ENCODE measurements at places on chromosomes 4 and X. TPM values are rescaled to one million over a fixed set of nuclear protein-coding genes. Genes with fewer than 3 reads are reported as not detected.

DNA sequence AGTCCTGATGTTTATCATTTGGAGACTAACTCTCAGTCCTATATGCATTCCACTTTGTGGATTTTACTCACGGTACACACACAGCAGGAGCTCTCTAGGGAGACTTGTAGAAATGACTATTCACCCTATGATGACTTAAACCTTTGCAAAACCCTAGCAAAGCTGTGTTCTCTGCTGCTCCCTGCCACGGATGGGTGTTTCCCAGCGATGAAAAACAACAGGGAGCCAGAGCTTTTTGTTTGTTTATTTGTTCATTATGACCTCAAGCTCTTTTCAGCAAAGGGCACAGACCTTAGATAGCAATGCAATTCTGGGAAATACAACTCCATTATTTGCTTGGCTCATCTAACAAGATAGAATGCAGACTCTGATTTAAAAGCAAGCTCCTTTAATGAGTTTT, 156.6 kb downstream of the GRIA3 start:
- no peak for DNase-seq

Gene PNMA6A
- 0.39 TPM for total RNA-seq

- DNase-seq = peak; percentile 7
Observed at GRCh38 chrX:102339312-102340298, 92.6 kb downstream of the NXF2 start.

Gene GABRA4
- not detected for total RNA-seq

DNA sequence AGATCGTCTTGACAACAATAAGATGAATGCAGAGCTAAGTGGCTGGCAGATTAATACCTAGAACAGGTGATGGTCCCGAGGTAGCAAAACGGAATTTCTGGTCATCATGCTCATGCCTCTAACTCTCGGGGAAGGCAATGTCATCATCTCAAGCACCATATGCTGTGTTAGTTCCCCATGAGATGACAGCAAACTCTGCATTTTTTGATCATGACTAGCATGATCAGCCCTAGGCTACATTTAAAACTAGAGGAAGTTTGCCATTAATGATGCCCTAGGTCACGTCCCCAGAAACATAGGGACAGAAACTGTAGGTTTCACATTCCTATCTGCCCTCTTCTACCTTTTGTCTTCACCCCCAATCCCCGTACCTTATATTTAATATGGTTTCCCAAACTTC, 11.6 kb downstream of the LPAR4 start:
- DNase-seq = no peak

DNA sequence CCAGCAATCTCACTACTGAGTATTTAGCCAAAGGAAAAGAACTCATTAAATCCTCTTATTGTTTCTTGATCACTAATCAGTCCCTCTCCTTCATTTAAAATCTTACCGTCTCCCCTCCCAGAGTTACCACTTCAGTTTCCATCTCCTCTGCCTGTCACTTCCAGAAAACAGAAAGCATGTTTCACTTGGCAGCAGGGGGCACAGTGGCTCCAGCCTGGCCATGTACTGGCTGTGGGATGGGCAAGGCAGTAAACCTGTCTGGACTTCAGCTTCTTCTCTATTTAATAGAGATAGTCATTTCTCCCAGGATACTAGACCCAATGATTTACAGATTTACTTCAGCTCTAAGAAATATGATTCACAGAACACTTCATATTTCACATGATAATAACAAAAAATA, 63.2 kb downstream of the CD40LG start:
- DNase-seq = peak; percentile 33

DNA sequence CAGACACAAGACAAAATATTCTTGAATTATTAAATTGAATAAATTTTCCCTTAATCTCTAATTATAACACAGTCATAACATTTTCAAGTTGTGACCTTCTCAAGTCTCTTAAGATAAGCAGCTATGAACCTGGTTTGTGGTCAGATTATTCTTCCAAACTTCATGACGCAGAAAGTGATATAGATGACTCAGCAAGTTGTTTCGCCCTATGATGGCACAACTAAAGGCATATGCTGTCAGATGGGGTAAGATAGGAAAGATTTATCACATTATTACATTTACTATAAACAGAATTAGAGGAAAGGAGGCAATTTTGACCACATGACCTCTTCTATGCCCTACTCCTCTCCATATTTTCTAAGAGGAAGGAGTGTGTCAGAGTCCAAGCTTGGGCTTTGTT, 4.6 kb upstream of the DCAF12L2 start:
- no peak for DNase-seq

Data from activated CD4-positive, alpha-beta T cell treated with anti-CD3 and anti-CD28 coated beads for 36 hours (primary cell).